ENCODE measurements at places on chromosomes 5 and 9. TPM values are rescaled to one million over a fixed set of nuclear protein-coding genes. Genes with fewer than 3 reads are reported as not detected.

Gene APBA1
- total RNA-seq, result 29.0 TPM

DNA sequence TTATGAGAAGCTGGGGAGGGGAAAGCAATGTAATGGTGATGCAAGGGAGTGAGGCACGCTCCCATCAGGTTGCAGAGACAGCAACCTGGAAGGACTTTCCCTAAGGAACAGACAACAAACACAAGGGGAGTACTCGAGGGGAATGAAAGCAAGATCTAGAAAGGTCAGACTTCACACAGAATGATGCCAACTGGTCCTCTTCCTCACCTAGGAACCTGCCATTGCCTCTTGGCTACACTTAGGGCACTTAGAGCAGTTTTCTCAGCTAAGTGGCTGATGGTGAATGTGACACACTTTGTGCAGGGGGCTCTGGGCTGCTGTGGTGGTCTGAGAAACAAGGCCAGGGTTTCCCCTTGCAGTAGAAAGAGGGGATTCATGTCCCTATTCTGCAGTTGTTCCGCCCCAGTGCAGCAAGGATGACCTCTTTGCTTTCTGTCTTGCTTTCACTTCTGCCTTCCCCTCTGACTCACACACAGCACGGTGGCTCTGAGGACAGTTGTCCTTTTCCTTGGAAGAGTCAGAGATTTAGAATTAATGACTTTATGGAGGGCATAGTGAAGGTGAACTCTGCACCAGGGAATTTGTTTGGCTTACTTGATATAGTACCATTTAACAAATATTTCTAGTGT lies 394.0 kb upstream of the KLF4 start:
- DNase-seq, result no peak

DNA sequence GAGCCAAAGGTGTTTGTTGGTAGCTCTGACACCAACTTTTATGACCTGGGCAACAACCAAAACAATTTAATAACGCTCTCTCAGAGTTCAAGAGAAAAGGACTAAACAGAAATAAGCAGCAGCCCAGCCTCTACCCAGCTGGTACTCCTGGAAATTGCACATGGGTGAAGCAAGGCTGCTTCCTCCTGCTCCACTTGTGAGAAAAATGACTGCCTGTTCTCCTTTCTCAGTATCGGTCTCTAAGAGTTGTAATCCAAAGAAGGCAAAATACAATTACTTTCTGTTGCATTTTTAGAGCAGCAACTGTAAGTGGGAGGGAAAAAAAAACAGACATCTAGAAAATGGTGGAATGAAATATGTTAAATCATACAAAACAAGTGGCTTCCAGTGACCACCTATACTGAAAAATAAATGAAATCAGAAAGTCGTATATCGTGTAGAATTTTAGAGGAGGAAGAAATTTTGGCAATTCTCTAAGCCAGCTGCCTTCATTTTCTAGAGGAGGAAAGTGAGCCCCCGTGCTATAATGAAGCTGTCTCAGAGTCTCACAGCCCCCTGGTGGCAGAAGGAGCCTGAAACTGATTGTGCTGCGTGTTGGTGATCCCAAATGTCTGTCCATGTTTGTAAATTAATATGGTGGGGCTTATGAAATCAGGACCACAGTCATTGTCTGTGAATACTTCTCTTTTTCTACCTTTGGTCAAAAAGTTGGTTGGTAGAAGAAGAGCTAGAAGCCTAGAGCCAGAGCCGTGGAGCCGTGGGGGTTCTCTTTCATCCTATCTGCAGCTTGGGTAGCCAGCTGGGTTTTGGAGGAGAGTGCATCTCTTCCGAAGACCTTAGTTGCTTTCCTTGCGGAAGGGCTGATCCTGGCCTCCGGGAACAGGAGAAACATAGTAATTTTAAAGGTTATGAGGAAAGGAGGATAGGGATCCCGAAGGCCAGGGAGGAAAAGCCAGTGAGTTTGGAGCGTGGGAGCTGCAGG lies 139.9 kb downstream of the PIP5K1B start:
- DNase-seq, result no peak

Gene FGF1
- 6.9 TPM for total RNA-seq

- DNase-seq, result no peak
These were observed 315.2 kb downstream of the PSAT1 start for GRCh38 chr9:78612091-78612490.

DNA sequence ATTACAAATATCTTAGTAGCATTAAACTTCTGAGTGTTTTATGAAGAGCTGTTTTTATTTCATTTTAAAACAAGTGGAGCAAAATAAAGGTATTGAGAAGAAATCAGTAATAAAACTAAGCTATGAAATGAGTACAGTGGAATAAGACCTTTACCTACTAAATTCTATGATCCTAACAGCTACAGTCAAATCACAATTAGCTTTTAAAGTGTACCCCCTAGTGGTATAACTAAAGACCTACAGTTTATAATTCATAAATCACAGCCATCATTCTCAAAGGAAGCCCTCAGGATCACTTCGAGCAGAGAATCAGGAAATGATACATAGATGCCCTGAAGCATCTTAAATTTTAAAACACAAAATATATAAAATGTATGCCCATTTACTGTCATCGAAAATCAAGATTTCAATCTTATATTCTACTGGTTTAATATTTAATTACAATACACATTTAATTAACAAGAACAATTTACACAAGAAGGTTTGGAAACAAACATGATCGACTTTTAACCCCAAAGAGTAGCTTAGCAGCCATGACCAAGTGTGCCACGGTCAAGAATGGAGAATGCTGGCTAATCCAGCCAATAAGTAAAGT lies 12.3 kb downstream of the CCNH start:
- DNase-seq, result no peak

Gene CDH6
- 21.5 TPM for total RNA-seq

All from occipital lobe (tissue), 3 donors.